ENCODE measurements at places on chromosomes 12 and 14.

DNA sequence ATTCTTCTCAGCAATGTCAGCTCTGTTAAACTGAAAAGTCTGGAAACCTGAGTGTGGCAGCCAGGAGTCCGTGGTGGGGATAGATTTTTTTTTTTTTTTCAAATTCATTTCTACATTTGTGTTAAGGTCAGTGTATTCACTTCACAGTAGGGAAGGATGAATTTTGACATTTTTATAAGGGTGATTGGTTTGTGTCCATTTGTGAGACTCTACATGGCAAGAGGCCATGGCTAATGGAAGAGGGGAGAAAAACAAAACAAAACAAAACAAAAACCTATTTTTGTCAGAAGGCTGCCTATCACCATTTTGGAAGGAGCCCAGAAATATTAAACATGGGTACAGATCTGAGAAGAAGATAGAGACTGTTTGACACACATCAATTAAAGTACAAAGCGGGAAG lies 176.1 kb downstream of the RMST start:
- no peak for DNase-seq

DNA sequence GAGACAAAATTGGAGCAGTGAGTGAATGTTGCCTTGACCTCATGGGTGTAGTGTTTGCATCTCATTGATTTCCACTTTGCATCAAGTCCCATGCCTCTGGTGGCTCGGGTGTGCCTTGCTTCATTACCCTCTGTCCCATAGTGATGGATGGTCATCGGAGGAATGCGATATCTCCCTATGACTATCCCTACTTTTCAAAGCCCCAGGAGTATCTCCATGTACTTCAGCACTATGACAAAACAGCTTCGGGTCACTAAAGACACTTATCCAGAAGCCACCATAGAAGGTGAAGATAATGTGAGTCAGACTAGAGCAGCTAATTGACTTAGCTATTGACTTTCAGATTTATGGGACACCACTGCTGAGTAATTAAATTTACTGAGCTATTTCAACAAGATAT lies 355.1 kb upstream of the CCDC196 start:
- no peak for DNase-seq

DNA sequence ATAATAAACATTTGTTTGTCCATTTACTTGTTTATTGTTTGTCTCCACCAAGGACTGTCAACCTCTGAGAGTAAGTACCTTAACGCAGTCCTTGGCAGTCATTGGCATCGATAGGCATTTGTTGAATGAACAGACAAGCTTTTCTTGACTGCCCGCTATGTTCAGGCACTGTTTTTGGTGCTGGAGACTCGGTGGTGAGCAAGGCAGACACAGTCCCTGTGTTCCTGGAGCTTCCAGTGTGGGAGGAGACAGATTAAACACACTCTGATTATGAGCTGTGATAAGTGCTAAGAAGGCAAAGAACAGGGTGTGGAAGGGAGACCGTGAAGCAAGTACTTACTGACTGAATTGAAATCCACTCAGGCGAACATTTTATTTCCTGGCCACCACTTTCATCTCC lies 1.2 kb downstream of the ATP6V0A2 start:
- no peak for DNase-seq

DNA sequence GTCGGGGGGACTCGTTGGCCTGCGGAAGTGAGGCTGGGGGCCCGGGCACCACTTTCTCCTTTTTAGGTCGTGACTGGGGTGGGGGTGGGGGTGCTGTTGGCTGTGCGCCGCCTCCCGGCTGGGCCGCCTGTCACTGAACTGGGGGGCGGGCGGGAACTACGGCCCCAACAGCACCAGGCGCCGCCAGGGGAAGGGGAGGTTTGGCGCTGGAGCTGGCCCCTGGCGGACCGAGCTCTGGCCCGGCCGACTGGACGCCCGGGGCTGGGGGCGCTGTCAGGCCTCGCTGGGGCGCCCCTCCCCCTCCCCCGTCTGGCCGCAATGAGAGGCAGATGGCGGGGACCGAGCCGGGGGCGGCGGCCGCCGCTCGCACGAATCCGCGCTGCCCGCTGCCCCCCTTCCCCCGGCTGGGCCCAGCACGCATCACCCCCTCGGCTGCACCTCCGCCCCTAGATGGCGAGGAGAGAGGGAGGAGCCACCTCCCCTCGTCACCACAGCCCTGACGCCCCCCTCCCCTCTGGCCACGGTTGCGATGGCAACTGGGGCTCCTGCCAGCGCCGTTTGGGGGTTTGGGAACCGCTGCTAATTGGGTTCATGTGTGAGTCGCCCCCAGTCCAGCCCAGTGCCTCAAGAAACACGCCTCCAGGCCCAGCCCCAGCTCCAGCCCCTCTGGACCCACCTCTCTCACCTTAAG lies 723 bp downstream of the NFATC4 start:
- DNase-seq, result peak; percentile 21

GRCh38 chr14:73428353-73428824 lies 30.0 kb downstream of the NUMB start:
- no peak for DNase-seq

- no peak for DNase-seq
These were observed 17.4 kb downstream of the SDSL start for GRCh38 chr12:113439606-113440030.

GRCh38 chr12:59087077-59087673 lies 166.9 kb upstream of the LRIG3 start:
- no peak for DNase-seq

DNA sequence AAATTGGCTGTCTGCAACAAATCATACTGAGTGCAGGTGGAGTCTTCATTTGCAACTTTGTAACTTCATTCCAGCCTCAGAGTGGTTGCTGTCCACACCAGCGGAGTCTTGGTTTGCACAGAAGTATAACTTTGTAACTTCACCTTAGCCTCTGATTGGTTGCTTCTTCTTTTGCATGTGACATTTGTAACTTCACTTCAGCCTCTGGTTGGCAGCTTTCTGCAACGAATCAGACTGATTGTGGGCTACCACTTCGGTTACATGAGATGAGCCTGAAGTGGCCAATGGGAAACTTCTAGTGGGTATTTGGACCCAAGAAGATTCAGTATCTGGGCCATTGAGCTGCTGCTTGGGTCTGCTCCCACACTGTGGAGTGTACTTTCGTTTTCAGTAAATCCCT lies 17.8 kb downstream of the RASSF8 start:
- DNase-seq, result no peak

- no peak for DNase-seq
These were observed 1.7 kb upstream of the EIF4B start for GRCh38 chr12:53004582-53004981.

DNA sequence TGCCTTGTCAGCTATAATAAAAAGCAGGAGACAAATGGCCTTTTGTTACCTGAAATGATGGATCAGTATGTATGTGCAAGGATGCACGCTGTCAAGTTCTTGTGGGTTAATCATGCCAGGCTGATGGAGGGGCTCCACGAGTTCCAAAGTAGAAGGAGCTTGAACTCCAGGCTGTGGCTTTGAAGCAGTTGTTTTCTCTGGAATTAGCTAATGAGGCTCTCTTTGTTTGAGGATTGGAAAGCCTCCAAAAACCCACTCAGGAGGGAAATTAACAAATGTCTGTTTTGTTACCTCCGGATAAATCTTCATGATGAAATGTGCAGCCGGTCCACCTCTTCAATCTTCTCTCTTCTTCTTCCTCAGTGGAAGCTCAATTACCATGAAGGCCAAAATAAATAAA lies 605.5 kb downstream of the DIO2 start:
- no peak for DNase-seq

DNA sequence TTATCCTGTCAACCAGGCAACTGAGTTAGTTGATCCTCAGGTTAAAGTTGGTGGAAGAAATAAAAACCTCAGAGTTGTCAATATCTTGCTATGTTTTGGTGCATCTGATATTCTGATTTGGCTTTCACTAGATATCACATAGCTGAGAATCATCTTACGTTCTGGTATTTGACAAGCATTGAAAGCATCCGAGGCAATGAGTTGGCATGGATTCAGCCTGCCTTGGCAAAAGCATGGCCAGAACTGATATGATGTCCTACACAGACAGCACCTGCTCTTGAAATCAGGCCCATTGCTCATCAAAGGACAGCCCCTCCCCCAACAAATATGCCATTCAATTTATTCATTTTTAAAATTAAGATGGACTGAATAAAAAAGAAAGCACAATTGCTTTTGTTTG lies 320.7 kb upstream of the ATP2B1 start:
- DNase-seq, result no peak

GRCh38 chr12:52041695-52042123 lies 9.5 kb upstream of the NR4A1 start:
- peak; percentile 18 for DNase-seq

DNA sequence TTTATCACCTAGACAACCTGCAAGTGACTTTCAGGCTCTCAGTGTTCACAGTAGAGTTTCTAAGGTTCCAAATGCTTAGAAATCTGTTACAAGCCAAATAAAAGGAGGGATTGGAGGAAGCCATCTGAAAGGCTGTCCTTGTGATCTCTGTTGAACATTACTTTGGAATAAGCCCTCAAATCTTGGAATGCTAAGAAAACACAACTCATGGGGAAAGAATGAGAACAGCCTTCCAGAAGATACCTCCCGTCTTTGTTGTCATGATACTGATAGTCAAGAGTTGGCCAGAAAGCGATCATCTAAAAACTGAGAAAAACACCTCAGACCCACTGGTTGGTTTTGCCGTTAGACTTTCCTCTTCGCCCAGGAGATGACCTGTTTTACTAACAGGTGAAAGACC lies 44.4 kb upstream of the KCNK13 start:
- no peak for DNase-seq

DNA sequence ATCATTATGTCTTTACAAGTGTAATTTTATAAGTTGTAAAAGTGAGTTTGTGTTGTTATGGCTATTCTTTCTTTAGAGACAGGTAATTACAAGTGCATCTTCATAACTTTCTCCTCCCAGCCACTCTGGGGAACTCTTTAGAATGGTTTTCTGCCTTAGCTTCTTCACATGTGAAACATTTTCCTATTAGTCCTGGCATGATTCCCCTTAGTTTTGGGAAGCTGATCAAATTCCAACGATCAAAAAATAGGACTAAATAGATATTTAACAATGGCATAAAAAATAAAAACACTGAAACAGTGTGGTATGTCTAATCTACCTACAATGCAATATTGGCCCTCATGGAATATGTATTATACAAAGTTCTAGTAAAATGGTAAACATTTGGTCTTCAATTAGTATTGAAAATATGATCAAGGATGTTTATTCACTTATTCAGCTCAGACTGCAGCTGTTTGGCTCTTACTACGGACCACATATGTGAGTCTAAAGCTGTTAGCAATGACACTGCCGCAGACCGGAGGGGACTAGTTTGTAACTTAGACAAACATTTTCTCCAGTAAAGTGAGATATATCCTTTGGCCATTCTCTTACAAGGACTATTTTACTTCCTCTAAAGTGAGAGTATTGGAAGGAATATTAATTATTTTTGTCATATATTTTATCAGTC lies 890.8 kb upstream of the USP15 start:
- no peak for DNase-seq

DNA sequence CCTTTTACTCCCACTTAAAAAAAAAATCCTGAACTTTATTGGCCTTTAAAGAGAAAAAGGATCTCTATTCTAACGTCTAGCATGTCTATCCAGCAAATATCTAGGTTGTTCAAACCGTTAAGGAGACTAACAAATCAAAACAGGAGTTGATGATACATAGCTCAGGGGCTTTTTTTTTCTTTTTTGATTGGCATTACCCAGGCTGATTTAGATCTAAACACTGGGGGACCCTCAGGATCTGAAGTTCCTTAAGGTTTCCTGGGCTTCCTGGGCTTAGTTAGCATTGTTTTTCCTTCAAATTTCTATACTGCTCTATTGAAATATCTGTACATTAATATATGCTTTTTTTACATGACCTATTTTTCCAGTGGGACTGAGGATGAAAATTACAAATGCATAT lies 42.3 kb downstream of the EFCAB11 start:
- no peak for DNase-seq

DNA sequence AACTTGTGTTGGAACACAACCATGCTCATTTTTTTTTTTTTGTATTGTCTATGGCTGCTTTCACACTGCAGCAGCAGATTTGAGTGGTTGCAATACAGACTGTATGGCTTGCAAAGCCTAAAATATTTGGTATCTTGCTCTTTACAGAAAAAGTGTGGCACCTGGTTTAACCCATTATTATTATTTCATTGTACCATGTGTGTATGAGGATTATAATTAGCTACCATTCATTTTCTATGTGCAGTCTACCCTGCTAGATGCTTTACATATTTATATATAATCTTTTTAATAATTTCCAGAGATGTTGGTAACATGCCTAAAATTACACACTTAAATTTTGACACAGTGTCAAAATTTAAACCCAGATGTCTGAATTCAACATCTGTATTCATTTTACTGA lies 37.7 kb downstream of the SPATS2 start:
- no peak for DNase-seq

- peak; percentile 81 for DNase-seq
These were observed 466.0 kb downstream of the RAD51B start for GRCh38 chr14:68285421-68286179.

- no peak for DNase-seq
These were observed 297.5 kb upstream of the SOX5 start for GRCh38 chr12:24246934-24247333.

- DNase-seq, result no peak
These were observed 188.0 kb downstream of the CAND1 start for GRCh38 chr12:67457136-67457535.

DNA sequence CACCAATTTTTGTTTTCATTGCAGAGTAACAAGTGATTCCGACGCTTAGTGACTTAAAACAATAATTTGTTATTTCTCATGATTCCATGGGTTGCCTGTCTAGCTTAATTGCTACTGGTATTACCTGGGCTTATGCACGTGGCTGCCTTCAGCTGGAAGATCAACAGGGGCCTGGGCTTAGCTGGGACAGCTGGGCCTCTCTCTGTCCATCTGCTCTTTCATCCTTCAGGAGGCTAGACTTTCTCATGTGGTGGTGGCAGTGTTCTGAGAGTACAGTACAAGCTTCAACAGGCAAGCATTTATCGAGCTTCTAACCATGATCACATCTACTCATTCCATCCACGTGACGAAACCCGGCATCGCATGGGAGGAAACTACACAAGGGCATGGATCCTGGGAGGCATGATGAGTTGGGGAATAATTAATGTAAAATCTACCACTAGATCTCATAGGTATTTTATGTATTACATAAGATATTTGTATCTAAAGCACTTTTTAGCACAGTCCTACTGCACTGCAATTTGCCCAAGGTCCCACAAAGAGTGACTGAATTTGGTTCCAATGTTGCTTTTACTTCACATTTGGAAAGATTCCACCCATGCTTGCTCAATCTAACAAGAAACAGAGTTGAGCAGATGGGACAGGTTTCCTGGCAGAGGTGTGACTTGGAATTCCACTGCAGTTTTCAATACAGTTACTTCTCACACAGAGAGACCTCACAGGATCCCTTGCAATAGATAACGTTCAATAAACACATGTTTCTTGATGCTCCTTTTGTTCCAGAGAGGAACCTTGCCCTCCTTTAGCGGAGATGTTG lies 153.1 kb upstream of the FRMD6 start:
- DNase-seq, result no peak

DNA sequence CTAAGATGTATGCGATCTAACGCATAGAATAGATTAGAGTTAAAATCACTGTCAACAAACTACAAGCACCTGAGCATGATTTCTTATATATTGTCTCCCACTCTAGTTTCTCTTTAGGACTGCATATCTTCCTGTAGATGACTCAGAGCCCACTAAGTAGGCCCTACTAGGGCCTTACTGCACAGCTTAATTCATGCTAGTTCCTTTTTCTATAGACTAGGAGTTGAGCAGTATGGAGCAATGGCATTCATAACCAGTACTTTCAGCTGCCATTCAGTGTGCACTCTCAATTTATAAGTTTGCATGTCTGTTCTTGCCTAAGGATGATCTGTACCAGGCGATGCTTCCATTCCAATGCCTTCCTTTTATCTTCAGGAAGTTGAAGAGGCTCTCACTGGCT lies 103.5 kb downstream of the METTL25 start:
- DNase-seq, result no peak

All from stimulated activated naive CD4-positive, alpha-beta T cell treated with Interleukin-2 at 50 U/mL for 16 hours (primary cell).